HT1080 (cell line): ENCODE measurements at places on chromosomes 2 and 18. TPM values are rescaled to one million over a fixed set of nuclear protein-coding genes. Genes with fewer than 3 reads are reported as not detected.

GPBAR1 gene
- 0.05 TPM in 1 of 2 replicates, not detected in the other for total RNA-seq

TLX2 gene
- total RNA-seq = not detected in 2 replicates

SLC30A3 gene
- 5.0 and 13.5 TPM in 2 replicates for total RNA-seq

PLEKHH2 gene
- 0.29 and 0.40 TPM in 2 replicates for total RNA-seq

FEV gene
- not detected in 2 replicates for total RNA-seq

EVX2 gene
- total RNA-seq = not detected in 2 replicates

FTCDNL1 gene
- total RNA-seq = 0.43 and 2.0 TPM in 2 replicates

ALPP gene
- not detected in 2 replicates for total RNA-seq

RAB17 gene
- 0.43 TPM in 1 of 2 replicates, not detected in the other for total RNA-seq

VIT gene
- total RNA-seq = not detected in 2 replicates
